ENCODE measurements at places on chromosomes 4 and X.

GRCh38 chr4:54091637-54092404 lies 8.1 kb upstream of the GSX2 start:
- DNase-seq: no peak

DNA sequence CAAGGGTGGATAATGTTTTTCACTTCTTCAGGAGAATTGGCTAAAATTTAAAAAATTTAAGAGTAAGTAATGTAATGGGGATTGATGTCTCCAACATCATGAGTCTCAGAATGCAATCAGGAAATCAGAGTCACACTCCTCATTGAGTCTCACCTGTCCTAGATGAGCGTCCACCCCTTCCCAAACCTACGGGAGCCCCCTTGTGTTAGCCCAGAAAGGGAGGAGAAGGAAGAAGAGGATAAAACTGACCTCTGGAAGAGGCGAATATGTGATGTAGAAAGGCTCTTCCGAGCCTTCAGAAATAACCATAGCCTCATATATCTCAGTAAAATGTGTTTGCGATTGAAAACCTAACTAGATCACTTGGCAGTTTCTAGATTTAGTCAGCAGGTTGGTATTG lies 157.1 kb downstream of the DCLK2 start:
- no peak for DNase-seq

GRCh38 chrX:16666541-16666940 lies 16.6 kb downstream of the S100G start:
- DNase-seq: no peak

DNA sequence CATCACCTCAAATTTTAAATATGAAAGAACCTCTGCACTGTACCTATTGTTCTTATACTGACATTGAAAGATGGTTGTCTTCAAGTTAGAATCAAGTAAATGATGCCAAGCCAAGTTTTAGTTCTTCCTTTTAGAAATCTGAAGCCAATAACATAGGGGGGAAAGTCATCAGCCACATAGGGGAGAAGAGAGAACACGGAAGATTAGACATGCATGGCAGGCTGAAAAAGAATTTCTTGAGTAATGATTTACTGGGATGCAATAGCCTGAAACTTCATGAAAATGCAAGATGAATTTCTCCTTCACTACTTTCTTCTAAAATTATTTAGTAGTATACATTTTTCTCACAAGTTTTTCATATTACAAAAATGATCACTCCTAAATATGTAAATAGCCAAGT lies 13.6 kb upstream of the EPGN start:
- DNase-seq: no peak

GRCh38 chr4:163353054-163353453 lies 9.4 kb downstream of the NPY5R start:
- DNase-seq: no peak

DNA sequence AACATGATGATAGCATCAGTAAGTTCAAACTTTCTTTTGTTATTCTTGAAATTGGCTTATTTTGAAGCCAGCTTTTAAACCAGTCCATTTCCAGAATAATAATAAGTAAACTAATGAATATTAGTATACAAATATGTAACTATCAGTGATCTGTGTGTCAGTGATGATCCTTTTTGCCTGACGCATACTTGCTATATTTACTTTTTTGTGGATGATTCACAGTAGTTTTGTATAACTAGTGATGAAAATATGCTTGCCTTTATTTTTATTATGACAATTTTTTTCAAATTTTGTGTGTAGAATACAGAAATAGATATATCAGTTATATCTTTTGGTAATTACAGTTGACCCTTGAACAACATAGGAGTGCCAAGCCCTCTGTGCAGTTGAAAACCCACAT lies 49.5 kb downstream of the USP53 start:
- DNase-seq: no peak

DNA sequence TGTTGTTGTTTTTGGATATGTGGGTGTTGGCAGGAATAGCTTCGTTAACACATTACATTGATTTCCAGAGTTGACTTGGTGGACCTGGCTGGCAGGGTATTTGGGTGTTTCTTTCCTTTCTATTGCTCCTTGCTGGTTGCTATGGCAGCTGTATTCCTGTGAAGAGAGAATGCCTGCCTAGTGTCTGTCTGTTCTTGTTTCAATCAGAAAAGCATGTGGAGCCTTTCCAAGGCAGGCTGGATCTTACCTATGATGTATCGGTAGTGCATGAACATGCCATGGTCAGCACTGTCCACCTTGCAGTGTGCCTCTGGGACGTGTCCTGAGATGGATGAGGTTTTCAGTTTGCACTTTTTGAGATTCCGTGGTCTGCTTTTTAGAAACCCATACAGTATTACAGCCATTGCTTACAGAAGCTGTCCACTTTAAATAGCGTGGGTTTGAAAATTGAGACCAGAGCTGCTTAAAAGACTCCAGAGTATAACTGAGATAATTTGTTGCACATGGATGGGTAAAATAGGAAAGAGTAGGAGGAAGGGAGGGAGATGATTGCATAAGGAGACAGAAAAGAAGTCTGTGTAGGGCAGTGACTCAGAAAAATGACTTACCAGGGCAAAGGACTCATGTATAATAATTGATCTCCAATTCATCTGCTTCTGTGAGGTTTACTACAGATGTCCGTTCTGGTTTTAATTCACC lies 20.0 kb upstream of the AADAT start:
- no peak for DNase-seq

GRCh38 chr4:48787056-48787455 lies 7.0 kb upstream of the FRYL start:
- no peak for DNase-seq

- no peak for DNase-seq
Measured at GRCh38 chr4:15864651-15865566, 73.6 kb downstream of the FGFBP1 start.

DNA sequence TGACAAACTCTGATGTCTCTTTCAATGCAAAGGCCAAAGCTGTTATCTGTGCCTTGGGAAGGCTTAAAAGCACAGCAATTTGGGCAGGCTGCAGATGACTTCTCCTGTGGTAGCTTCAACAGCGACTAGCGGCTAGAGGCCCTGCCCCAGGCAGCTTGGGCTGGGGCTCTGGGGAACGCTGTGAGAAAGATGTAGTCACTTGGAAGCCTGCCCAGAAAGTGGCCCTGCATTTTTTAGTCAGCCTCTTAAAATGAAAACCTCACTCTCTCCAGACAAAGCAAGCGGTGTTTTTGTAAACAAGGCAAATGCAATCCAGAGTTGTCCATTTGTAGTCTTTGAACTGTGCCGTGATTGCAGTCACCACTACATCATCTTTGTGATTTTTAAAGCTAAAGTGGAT lies 27.5 kb downstream of the PCYT1B start:
- no peak for DNase-seq

DNA sequence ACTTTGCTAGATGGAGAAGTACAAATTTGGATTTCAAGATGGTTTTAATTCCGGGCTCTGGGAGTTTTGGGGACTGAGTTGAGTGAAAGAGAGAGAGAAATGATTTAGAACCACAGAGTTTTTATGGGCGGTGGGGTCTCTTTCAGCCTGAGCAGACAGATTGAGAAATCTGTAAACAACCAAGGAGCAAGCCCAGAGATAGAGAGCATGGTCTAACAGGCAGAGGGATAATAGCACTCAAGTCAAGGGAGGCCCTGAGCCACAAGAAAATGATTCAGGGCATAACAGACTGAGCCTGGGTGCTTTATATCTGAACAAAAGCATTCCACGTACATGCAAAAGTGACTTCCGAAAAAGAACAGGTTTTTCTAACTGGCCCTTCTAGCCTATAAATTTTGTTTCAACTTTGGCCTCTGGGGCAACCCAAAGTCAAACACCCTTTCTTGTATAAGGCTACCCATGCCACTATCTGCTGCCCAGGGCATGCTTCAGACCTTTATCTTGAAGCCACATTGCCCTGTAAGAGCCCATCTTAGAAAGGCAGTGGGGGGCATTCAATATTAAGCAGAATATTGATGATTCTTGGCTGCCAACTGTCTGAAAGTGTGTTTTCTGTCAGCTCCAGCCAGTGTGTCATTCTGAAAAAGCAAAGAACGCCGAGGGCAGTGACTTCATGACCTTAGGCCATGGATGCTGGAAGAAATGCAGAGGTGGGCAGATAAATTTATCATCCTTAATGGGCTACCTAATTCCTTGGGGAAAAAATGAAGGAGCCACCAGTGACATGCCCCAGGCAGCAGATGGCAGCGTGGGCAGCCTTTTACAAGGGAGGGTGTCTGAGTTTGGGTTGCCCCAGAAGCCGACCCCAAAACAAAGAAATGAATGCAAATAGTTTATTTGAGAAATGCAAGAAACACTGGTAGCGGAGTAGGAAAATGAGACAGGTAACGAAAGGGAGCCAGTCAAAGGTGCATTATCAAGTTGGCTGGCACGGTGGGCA lies 637.6 kb downstream of the MID1IP1 start:
- no peak for DNase-seq

DNA sequence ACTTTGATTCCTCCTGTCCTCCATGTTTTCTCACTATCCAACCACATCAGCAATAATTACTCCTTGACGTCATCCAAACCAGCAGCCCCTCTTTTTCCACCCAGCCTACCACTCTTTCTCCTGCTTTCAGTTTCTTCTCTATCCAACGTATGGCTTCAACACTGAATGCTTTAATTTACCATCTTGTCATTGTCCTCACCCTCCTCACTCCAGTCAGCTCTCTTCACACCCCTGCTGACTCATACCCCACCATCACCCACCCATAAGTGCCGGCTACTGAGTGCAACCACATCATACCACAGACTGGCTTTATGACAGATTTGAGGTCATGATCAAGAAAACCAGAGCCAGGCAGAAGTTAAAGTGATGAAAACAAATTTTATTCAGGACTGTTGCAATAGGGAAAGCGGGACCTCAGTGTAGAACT lies 9.8 kb upstream of the ANXA5 start:
- DNase-seq: no peak

- no peak for DNase-seq
Measured at GRCh38 chr4:101870874-101871273, 80.3 kb downstream of the BANK1 start.

DNA sequence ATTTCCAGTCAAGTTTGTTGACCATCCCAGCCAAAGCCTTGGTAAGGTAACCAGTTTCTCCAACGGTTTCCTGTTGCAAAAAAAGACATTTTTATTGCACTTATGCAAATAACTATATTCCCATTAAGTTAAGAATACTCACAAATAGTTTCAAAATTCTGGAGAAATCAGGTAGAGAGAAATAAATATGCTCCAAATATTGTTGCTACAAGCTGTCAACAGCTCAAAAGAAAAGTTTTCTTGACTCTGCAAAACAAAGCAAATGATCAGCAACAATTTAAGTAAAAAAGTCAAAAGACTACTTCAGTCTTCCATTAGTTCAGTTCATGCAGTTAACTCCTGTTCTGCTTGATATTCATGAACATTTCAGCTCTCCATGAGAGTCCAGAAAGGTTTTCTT lies 49.0 kb upstream of the UGT8 start:
- DNase-seq: no peak

- no peak for DNase-seq
Measured at GRCh38 chrX:97070346-97070745, 186.6 kb downstream of the RPA4 start.
